Activated CD8-positive, alpha-beta memory T cell treated with anti-CD3 and anti-CD28 coated beads for 1 hour (primary cell): ENCODE measurements at places on chromosomes 6 and 20.
A peak's percentile ranks its signal among the peaks of the same experiment; 100 is the strongest.

GRCh38 chr6:152309648-152310047, 327.5 kb downstream of the SYNE1 start:
- peak; percentile 33 for DNase-seq

DNA sequence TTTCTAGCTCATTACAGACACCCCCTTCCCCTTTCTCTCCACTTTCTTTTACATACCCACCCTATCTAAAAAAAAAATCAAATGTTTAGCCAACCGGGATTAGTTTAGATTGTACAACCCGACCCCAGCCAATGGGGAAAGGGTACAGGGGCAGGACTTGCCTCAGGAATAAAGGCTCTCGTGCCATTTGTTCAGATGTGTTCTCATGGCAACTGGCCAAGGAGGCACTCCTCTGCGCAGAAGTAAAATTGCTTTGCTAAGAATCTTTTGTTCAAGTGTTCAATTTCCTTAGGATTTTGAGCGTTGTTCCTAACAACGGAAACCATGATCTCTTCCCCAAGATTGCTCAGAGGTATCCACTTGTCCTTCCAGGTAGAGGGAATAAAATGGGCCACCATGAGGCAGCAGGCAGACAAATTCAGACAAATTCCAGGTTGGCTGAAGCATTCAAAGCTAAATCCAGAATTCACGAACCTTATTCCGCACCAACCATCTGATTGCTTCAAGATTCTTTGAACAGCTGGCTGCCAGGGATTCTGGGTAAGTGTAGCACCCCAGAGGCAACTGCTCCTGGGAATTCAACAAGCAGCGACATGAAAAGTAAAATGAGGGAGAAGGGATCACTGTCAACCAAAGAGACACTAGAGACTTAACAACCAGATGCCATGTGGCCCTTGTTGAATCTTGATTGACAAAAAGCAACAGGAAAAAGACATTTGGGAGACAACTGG, 431.8 kb downstream of the PREX1 start:
- no peak for DNase-seq

DNA sequence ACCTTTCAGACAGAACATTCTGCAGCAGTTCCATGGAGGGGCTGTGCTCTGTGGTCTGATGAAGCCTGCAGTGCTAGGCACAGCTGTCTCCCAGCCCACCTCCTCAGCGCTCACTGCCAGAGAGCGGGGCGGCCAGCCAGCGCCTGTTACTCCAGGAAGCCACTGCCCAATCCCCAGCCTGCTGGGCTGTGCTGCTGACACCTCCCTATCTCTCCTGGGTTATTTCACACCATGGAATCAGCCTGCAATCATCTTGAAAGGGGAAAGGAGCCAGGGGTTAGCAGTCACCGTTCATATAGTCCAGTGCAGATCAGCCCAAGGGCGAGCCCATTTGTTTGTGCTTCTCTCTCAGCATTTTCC, 46.3 kb upstream of the NHSL1 start:
- DNase-seq: no peak

GRCh38 chr6:62057300-62057699, 228.7 kb downstream of the KHDRBS2 start:
- no peak for DNase-seq

- no peak for DNase-seq
Observed at GRCh38 chr6:106216527-106216926, 109.0 kb downstream of the ATG5 start.

GRCh38 chr6:87675004-87675681, 26.9 kb downstream of the AKIRIN2 start:
- DNase-seq: no peak

GRCh38 chr6:48826152-48826515, 636.9 kb downstream of the MMUT start:
- no peak for DNase-seq

DNA sequence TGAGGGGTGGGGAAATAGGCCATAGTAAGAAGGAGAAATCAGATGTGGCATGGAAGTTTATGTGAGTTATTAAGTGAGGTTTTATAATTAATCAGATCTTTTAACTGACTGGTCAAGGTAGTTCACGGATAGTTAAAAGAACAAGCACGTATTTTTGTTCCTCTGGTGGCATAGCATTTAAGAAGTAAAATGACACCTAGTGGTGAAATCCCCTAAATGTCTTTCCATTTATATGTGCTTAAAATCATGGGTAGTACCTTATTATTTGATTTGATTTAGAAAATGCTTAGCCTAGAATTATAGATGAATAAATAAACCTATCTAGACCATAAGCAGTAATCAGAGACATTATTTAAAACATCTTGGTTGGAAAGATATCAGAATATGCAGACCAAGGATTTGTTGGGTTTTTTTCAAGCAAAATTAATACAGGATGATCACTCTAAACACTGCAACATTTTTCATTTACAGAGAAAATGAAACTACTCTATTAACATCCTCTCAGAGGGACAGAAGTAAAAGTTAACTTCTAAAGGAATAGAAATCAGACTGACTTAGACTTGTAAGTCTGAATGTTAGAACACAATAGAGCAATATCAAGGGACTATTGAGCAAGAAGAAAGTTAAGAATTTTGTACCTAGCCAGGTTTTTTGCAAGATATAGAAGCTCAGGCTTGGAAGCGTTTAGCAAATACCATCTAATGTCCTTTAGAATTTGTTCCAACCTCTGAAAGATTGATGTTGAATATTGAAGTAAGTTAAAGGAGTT, 81.1 kb downstream of the STXBP5 start:
- no peak for DNase-seq

DNA sequence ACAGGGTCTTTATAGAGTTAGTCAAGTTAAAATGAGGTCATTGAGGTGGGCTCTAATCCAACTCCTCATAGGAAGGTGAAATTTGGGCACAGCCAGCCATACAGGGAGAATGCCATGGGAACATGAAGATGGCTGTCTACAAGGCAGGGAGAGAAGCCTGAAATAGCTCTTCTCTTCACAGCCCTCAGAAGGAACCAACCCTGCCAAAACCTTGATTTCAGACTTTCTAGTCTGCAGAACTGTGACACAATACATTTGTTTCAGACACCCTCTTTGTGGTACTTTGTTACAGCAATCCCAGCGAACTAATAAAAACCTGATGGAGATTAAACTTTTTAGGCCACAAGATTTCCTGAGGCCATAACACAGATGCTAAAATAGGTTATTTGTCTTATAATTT, 43.1 kb upstream of the HECA start:
- DNase-seq: no peak
